ENCODE measurements at places on chromosomes 2 and 18.

DNA sequence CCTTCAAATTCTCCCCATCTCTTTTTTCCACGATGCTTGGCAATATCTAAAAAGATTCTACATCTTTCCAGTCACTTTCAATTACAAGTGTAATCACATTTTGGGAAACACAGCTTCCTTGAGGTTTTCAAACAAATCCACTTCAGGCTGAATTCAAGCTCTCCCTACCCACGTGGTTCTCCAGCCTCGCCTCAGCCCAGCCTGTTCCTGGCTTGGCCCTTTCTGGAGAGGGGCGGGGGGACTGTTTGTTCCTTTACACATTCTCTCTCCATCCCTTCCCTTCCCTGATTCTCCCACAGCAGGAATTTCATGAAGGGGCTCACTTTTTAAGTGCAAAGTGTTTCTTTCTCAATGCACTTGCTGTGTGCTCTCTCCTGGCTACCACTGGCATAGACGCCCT lies 226.3 kb upstream of the SOX11 start:
- no peak for DNase-seq

- no peak for DNase-seq
Observed at GRCh38 chr18:76593843-76594242, 98.8 kb upstream of the ZNF516 start.

DNA sequence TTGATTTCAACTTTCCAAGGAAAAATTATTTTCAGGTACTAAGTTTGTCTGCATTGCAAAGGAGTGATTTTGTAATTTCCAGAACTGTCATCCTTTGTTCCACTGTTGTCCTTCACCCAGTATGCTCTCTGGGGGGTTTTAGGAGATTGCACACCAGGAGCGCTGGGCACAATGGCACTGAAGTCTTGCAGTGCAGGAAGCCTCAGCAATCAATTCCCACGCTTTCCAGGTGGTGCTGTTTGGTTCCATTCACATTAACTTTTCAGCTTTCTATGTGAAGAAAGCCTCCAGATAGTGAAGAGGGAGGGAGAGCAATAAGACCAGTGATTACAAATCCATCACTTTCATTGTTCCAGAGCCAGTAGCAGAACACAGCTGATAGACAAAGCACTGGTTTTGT lies 344.0 kb upstream of the VWC2L start:
- no peak for DNase-seq

- peak; percentile 18 for DNase-seq
Observed at GRCh38 chr2:132547090-132547687, 122.8 kb downstream of the LYPD1 start.

DNA sequence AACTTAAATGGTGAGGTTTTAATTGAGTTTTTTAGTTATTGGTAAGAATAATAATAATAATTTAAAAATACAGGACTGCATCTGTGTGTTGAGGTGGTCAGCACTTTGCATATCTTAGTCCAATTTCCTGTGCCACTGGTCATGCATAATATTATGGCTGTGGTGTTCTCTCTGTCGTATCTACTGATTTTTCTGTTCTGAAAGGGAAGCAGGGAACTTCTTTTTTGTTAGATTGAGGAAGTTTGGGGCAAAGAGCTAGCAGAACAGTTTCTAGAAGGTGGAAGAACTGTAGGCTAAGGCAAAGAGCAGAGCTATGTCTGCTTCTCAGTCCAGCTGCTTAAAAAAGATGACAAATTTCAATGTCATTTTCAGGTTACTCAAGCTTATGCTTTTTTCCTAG lies 74.3 kb downstream of the XRCC5 start:
- DNase-seq, result no peak

GRCh38 chr18:53380063-53380639 lies 844.3 kb downstream of the MBD2 start:
- no peak for DNase-seq

DNA sequence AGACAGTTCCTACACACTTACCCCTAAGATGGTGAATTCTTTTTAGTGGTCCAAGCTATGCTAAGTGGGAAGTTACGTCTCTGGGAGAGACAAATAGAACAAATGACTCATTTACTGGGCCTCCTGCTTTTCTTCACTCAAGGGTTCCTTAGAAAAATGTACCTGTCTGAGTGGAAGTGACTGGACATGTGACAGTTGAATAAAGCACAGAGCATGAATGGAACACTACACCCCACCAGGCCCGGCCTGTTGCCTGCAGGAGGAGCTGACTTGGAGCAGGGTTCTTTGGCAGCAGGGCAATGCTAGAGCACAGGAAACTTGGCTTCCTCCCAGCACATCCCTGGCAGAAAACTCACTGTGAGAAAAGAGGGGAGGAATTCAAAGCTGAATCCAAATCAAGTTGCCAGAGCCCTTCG lies 451.0 kb upstream of the SETBP1 start:
- DNase-seq, result no peak

DNA sequence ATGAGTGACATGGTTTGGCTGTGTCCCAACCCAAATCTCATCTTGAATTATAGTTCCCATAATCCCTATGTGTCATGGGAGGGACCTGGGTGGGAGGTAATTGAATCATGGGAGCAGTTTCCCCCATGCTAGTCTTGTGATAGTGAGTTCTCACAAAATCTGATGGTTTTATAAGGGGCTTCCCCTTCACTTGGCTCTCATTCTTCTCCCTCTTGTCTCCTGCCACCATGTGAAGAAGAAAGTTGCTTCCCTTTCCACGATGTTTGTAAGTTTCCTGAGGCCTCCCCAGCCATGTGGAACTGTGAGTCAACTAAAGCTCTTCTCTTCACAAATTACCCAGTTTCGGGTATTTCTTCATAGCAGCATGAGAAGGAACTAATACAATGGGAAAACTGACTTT lies 14.0 kb downstream of the DNAH7 start:
- DNase-seq, result no peak

GRCh38 chr2:219868635-219869034 lies 241.2 kb downstream of the SLC4A3 start:
- no peak for DNase-seq

- DNase-seq, result no peak
Observed at GRCh38 chr2:60366135-60366712, 187.2 kb downstream of the BCL11A start.

GRCh38 chr2:137321566-137321965 lies 556.2 kb downstream of the THSD7B start:
- DNase-seq, result no peak

DNA sequence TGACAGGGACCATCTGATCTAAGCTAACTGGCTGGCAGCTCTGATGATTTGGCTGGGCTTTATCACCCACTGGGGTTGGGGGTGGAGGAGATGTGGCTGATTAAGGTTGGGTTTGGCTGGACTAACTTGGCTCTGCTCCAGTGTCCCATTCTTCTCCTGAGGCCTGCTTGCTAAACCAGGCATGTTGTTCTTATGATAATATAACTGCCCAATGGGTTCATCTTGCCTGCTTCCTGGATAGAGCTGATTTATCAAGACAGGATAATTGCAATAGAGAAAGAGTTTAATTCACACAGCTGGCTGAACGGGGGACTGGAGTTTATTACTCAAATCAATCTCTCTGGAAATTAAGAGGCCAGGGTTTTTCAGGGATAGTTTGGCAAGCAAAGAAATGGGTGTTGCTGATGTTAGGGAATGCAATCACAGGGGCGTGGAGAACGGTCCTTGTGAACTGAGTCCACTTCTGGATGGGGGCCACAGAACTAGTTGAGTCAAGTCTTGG lies 150.4 kb downstream of the PTH2R start:
- no peak for DNase-seq

GRCh38 chr2:55048508-55049042 lies 1.7 kb downstream of the RTN4 start:
- no peak for DNase-seq

- DNase-seq, result no peak
Observed at GRCh38 chr18:49061239-49061990, 110.7 kb upstream of the SMAD7 start.

DNA sequence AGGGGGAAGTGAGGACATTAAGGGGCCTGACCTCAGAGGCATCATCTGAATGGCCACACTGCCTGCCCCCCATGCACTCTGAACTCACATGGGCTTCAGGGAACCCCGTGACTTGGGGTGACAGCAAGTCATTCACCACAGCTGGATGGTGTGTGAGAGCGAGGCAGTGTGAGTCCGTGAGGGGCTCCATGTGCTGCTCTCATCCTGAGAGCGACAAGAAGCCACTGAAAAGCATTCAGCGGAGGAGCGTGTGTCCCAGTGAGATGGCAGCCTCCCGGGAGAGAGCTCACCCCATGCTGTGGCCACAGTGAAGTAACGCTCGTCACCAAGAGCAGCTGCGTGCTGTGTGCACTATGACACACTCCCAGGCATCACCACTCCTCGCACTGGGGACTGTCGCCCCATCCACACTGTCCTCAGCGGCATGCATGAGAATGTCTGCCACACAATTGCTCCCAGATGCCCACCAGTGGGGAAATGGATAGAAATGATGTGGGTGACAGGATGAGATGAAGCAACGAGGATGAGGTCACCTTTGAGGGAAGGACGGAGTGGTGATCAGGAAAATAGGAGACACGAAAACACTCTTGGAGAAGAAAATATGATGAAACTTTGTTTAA lies 213.0 kb upstream of the RAB6C start:
- no peak for DNase-seq

DNA sequence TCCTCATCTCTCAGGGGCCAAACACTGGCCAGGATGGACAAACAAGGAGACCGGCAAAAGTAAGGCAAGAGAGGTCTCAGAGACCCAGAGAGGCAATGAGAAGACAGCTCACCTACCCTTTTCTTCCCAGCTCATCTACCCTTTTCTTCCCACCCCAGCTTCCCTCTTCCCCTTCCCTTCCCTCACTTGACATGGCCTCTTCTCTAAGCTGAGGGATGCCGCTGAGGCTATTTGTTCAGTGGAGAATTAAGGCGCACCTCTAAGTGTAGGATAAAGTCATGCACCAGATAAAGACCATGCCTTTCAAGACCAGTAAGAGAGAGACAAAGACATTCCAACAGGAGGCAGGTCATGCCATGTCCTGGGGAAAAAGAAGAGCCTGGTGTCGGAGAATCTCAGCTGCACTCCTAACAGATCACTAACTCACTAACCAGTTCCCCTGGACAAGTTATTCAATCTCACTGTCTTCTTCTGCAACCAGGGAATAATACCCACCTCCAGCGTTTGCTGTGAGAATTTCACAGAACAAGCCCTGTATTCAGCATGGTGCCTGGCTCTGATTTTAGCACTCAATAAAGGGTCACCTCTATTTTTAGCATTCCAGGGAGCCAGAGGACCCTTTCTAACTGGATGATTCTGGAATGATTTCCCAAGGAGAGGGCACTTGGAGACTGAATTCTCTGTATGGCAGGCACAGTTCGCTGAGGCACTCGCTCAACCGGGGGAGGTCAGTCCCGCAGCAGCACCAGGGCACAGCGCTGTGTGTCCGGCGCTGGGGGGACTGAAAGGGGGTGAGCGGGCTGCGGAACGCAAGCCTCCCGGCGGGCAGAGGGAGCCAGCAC lies 3.0 kb upstream of the FOSL2 start:
- no peak for DNase-seq

DNA sequence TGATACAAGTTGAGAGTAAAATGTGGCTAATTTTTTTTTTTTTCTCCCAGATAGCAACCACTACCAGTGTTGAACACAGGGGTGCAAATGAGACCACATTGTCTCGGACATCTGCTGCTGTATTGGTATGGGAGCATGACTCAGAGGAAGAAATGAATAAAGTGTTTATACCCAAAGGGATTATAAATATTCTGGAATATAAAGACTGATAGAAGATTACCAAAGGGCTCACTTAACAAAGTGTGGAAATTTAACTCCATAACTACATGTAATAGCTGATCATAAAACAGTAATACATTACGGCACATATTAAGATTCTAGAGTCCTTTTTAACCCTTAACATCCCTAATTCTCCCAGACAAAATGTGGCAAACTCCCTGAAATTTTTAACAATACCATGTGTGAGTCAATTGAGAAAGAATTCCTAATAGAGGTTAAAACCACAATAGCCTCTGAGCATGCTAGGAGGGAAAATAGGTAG lies 1023.0 kb upstream of the ACVR2A start:
- DNase-seq, result no peak

DNA sequence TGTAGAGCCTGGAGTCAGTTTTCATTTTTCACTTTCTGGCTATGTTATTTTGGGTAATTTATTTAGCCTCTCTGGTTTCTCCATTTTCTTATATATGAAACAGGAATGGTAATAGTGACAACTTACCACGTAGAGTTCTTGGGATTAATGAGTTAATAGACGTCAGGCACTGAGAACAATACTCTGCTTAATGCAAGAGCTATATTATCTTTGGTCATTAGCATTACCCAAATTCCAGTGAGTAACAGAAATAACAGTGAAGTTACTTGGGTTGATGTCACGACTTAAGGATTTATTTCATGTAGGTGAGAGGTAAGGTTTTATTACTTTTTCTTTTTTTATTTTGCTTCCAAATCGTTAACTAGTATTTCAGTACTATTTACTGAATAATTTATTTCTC lies 601.0 kb upstream of the GCFC2 start:
- DNase-seq, result no peak

- DNase-seq, result peak; percentile 22
Observed at GRCh38 chr18:59268721-59269562, 4.3 kb downstream of the RAX start.

DNA sequence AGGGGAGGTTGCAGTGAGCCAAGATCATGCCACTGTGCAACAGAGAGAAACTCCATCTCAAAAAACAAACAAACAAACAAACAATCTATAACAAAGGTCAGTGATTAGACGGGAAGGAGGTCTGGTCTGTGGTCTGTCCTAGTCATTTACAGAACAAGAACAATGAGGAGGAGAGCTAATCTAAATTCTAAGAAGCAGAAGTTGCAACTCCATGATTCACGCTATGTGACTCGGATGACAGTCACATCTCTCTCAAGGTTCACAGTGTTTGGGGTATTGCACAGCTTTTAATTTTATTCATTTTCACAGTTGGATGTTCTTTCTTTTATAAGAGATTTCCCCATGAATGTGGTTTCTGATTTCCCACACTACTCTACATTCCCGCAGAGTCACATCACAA lies 218.7 kb upstream of the PIEZO2 start:
- no peak for DNase-seq

DNA sequence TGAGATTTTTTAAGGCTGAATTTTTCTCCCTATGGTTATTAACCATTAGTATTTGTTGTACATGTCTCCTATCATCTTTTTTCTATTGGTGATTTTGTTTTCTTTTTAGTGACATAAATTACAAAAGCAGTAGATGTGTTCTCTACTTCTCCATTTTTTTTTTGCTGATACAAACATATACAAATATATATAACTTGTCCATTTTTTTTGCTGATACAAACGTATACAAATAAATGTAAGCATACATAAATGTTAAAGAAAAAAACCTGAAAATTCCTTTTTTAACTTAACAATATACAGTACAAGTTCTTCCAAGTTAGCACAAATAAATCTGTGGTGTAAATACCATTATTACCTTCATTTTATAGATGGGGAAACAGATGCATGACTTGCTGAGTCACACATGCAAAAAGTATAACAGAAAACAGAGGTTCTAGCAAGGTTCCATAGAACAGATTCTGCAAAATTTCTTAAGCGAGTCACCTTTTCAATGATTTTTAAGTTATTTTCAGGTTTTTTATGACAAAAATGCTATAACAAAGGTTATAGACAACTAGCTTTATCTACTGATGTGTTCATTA lies 2.1 kb downstream of the MSGN1 start:
- no peak for DNase-seq

Measured in stimulated activated CD8-positive, alpha-beta memory T cell treated with anti-CD3 and anti-CD28 coated beads, Interleukin-7, amount 100 ng/mL, for 48 hours (primary cell).